ENCODE measurements at places on chromosomes 7 and 10.
A peak's percentile ranks its signal among the peaks of the same experiment; 100 is the strongest.

GRCh38 chr10:106559442-106559841 is 605.1 kb downstream of the SORCS1 start:
- DNase-seq = peak; percentile 34

GRCh38 chr7:27080844-27081436 is 14.9 kb downstream of the HOXA1 start:
- DNase-seq = no peak

DNA sequence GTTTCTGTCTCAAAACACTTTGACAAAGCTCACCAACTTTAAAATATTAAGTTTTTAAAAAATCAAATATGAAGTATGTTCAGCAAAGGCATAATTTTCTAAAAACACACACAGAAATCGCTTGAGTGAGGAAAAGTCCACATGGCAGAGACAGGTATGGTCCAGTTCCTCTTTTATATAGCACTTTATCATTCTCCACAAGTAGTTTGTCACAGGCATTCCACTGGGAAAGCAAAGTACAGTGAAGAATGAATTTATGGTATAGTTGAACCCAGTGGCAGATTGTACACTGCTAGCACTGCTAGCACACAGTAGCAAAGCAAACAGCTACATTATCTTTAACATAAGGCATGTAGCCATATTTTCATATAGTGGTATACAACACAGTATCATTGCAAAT is 102.3 kb downstream of the HECTD2 start:
- no peak for DNase-seq

- DNase-seq = no peak
These were observed 444.3 kb downstream of the LRMDA start for GRCh38 chr10:75875740-75876139.

DNA sequence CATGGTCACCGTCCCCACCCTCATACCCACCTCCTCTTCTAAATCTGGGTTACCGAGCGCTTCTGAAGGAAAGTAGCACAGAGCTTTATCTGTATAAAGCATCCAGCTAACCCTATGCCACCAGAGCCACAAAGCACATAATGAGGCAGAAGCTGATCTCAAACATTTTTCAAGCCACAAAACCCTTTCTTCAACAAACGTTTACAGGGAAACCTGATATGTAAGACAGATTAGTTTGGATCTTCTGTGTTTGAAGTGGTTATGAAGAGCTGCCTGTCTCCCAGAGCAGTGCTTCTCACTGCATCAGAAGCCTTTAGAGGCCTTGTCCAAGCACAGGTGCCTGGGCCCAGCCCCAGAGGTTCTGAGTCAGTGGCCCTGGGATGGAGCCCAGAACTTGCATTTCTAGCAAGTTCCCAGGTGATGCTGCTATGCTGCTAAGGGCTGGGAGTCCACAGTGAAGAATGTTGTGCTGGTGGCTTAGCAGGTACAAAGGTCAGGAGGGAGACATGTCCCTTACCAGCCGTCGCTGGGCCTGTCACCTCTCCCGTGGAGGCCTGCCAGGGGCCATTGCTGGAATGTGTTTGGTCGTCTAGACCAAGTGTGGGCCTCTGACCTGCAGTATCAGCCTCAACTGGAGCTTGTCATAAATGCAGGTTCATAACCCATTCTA is 90.4 kb downstream of the TAF3 start:
- DNase-seq = no peak

GRCh38 chr10:33532901-33533300 is 198.4 kb upstream of the NRP1 start:
- no peak for DNase-seq

DNA sequence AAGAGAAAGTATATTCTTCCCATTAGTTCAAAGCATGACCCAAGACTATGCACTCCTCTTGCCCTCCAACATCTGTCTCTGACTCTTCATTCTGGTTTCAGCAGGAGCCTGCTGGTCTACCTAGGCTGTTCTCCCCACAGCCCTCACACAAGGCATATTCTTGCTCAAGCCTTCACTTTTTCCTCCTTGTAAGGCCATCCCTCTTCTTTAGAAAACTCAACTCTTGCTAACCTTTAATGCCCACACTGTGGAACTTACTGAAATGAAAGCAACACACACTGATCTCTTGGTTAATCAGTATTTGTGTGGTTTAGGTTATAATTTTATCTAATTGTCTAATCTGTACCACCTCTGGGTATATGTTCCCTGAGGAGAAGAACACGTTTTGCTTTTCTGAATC is 75.8 kb downstream of the PRKCQ start:
- DNase-seq = no peak

DNA sequence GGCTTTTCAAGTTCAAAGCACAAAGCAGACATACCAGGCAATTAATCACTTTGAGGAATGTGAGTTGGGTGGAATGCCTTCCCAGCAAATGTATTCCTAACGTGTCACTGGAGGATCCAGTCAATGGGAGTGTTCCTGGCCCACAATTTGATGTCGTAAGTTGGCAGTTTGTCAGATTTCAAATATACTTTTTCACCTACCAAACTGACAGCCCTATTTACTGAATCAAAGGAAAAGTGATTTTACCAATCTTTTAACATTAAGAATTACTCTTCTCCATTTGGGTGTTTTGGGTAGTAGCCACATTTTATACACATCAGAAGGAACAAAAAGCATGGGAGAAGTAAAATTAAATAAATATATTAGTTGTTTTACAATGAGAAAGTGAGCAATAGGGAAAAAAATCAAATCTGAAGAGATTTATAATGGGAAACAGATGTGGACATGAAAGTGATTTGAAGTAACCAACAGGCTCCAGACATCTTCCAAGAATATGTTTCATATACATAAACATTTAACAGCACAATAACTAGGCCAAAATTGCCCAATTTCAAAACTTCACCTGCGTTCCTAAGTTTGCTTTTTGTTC is 222.9 kb downstream of the MTERF1 start:
- peak; percentile 72 for DNase-seq

DNA sequence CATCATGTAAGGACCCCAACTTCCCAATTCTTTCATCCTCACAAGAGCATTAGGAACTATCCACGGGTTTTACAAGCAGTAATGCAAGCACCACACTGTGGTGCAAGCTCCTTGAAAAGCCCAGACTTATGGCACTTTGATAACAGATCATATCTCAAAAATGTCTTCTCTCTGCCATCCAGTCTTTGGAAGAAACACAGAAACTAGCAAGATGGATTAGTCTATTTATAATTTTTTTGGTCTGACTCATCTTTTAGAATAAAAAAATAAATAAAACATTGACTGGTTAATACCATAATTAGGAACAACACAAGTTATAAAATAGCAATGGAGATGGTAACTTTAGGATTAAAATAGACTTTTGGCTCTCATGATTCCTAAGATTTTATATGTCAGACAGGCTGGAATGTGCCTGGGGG is 49.0 kb upstream of the CALD1 start:
- peak; percentile 8 for DNase-seq

DNA sequence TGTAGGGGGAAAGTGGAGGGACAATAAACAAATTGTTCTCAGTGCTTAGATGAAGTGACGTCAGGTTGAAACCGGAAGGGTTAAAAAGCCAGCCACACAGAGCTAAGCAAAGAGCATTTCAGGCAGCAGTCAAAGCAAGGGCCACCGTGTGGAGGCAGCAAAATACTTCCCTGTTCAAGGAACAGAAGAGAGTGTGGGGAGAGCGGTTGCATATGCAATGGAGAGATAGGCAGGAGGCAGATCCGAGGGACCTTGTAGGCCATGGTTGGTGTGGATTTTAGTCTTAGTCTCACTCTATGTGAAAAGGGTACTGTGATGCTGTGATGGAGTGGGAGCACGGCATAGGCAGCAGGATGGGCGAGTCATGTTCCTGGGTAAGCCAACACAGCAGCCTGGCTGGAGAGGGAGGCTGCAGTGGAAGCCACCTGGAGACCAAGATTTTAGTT is 3.8 kb upstream of the STN1 start:
- peak; percentile 13 for DNase-seq

GRCh38 chr7:77425101-77426051 is 9.2 kb upstream of the GSAP start:
- peak; percentile 57 for DNase-seq

- DNase-seq = no peak
These were observed 93.3 kb downstream of the MLLT10 start for GRCh38 chr10:21627331-21627730.

GRCh38 chr7:105866102-105866801 is 10.1 kb downstream of the ATXN7L1 start:
- no peak for DNase-seq

GRCh38 chr7:117873310-117874190 is at the start of gene CTTNBP2:
Gene CTTNBP2, minus strand, starts transcription at chr7:117873441. Its CDS starts 26 bp downstream, at chr7:117873415.
- peak; percentile 29 for DNase-seq

DNA sequence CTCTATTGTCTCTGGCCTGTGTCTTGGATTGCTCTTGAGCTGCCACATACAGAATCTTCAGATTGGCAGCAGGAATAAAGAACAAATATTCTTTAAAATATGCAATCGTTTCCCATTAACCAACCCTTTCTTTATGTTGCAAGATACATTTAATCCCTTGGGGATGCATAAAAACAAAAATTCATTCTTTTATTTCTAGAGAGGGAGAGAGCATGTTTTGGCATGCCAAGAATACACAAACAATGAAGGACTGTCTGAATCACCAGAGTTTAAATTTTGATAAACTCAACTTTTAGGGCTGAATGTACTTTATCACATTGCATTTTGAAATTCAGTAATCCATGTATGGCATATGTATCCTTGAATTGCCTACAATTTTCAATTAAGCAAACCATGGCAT is 154.3 kb upstream of the SEMA3D start:
- DNase-seq = no peak

- no peak for DNase-seq
These were observed 201.5 kb upstream of the GPR26 start for GRCh38 chr10:123464430-123465323.

DNA sequence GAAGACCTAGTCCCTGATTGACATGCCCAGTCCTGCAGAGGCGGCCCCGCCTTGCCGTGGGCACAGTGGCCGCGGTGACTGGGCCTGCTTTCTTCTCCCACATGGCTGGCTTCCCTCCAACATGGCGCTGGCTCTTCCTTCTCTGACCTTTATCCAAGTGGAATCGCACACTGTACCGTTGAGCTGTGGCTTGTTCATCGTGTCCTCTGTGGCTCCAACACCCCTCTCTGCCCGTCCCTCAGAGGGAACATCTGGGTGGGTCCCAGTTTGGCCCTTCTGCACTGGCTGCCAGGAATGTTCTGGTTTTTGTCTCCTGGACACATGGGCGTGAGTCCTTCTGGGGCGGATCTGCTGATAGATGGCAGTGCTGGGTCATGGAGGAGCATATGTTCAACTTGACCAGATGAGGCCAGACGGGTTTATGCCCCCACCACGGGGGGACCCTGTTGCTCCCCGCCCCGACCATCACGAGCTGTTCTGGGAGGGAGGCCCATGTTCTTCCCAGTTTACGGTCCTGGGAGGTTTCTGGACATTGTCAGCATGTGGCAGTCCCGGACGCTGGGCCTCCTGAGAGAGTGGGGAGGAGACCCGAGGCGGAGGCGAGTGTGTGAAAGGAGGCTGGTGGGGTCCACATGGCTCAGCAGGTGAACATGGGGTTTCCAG is 63.5 kb downstream of the LHPP start:
- no peak for DNase-seq

DNA sequence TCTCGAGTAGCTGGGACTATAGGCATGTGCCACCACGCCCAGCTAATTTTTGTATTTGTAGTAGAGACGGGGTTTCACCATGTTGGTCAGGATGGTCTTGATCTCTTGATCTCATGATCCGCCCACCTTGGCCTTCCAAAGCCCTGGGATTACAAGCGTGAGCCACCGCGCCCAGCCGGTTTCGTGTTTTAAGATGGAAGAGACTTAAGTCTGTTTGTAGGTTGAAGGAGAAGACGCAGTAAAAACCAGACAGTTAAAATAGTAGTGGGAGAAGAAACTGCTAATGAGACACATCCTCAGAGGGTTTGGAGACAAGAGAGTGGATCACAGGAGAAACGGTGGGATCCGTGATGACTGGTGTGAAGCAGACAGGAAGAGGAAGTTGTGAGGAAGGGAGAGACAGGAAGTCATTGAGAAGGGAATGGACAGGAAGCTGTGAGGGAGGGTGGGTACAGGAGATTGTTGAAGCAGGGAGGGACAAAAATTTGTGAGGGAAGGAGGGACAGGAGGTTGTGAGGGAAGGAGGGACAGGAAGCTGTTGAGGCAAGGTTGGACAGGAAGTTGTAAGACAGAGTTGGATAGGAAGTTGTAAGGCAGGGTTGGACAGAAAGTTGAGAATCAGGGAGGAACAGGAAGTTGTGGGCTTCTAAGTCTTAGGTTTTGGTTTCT is 115.5 kb downstream of the WDFY4 start:
- no peak for DNase-seq

- no peak for DNase-seq
These were observed 70.4 kb downstream of the INPP5A start for GRCh38 chr10:132607961-132608495.

DNA sequence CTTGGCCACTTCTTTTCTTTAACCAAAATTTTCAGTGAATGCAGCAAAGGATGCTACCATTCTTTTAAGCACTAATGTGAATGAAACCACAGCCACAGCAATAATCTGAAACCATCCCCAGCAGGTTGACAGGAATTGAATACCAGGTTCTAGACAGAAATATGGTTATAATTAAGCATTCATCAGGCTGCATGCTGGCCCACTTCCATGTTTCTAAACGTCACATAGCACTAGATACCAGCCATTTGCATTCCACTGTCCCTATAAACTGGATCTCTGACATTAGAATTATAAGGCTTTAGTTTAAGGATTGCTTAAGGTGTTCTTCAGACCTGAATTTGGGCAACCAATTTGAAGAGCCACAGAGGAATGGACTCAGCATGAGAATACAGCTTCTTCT is 340.8 kb upstream of the KLF6 start:
- no peak for DNase-seq

GRCh38 chr10:119248681-119249080 is 41.3 kb downstream of the GRK5 start:
- DNase-seq = no peak

DNA sequence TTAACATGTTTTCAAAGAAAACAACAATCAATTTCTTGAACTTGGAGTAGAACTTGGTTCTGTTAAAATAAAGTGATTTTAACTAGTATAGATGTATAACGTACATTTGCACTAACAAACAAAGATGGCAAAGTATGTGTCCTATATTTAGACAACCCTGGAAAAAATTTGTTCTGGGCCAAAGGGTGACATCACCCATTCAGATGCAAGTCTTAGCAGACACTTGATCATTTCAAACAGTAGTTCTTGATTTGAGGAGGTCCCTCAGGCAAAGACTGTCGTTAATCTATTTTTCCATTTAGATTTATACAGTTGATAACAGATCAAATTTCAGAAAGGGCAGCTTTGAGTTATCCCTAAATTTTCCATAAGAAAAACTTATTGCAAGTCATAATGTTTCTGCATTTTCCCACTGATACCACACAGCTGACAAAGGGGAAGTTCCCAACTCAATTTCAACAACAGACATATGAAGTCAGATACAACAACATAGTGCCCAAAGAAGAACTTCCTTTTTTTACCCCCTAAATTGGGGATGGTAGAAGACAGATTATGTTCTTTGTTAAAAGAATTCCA is 5.2 kb downstream of the NMT2 start:
- peak; percentile 18 for DNase-seq

- peak; percentile 2 for DNase-seq
These were observed 1.3 kb downstream of the CTTNBP2 start for GRCh38 chr7:117871778-117872538.

All from brain microvascular endothelial cell (primary cell).